ENCODE measurements at places on chromosomes 11 and 22. TPM values are rescaled to one million over a fixed set of nuclear protein-coding genes. Genes with fewer than 3 reads are reported as not detected.

The GGT5 gene
- under 0.01 TPM for total RNA-seq

The TUBA8 gene
- under 0.01 TPM for total RNA-seq

The AQP11 gene
- total RNA-seq = 0.34 TPM

The PRR33 gene
- not detected for total RNA-seq

The BTG4 gene
- 0.43 TPM for total RNA-seq

The SLC22A8 gene
- total RNA-seq = not detected
